ENCODE measurements at places on chromosomes 16 and 17.

GRCh38 chr17:57145347-57145746 lies 60.3 kb downstream of the AKAP1 start:
- DNase-seq: no peak

- DNase-seq: no peak
Measured at GRCh38 chr16:64459821-64460220, 662.0 kb downstream of the CDH11 start.

DNA sequence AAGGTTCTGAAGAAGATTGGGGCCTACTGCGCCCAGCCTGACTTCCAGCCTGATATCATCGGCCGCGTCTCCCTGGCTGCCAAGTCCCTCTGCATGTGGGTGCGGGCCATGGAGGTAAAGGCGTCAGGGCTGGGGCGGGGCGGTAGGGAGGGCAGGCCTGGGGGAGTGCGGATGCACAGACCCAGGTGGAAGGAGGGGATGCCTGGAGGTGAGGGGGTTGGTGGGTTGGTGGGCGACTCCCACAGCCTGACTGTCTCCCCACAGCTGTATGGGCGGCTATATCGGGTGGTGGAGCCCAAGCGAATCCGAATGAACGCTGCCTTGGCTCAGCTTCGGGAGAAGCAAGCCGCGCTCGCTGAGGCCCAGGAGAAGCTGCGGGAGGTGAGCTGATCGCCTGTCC lies 26.8 kb upstream of the KDM6B start:
- no peak for DNase-seq

DNA sequence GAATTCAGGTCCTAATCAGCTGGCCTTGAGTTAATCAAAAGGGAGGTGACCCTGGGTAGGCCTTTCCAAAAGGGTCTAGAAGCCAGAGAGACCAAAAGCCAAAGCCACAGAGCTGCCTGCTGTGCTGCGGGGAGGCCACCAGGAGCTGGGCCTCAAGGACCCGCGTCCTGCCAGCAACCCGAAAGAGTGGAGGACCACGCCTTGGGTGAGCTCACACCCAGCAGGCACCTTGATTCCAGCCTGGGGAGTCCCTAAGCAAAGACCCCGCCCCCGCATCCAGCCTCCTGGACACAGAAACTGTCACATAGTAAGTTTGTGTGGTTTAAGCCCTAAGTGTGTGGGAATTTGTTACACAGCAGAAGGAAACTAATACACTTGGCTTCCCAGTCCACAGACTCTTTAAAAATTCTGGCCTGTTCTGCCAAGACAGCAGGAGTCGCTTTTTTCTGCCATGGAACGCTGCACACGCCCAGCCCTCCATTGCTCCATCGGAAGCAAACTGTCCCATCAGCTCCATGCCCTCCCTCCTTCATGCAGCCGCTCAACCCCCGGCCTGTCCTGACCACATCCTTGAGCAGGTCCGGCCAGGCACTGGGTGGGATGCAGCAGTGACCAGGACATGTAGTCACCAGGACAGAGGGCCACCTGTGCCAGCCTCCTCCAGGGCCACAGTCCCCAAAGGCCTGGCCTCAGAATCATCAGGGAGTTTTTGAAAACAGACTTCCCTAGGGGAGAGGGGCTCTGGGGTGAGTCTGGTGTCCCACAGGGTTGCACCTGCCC lies 20.9 kb upstream of the RASD1 start:
- DNase-seq: no peak

All from CD8-positive, alpha-beta memory T cell (primary cell).